ENCODE measurements at places on chromosomes 2 and 18. TPM values are rescaled to one million over a fixed set of nuclear protein-coding genes. Genes with fewer than 3 reads are reported as not detected.

RAB6C gene
- 0.11 TPM for total RNA-seq

ANTXR1 gene
- 10.9 TPM for total RNA-seq

PDCD1 gene
- not detected for total RNA-seq

NLRC4 gene
- total RNA-seq, result 0.38 TPM

ABCG8 gene
- not detected for total RNA-seq

DPP10 gene
- not detected for total RNA-seq

TUBA3E gene
- not detected for total RNA-seq

CLEC4F gene
- not detected for total RNA-seq

DIPK1C gene
- 0.67 TPM for total RNA-seq

GRCh38 chr2:133240491-133241223 lies 327.6 kb downstream of the NCKAP5 start:
- DNase-seq, result no peak
- H3K36me3 ChIP-seq, result no peaks in the 10 kb centered on the region

DNA sequence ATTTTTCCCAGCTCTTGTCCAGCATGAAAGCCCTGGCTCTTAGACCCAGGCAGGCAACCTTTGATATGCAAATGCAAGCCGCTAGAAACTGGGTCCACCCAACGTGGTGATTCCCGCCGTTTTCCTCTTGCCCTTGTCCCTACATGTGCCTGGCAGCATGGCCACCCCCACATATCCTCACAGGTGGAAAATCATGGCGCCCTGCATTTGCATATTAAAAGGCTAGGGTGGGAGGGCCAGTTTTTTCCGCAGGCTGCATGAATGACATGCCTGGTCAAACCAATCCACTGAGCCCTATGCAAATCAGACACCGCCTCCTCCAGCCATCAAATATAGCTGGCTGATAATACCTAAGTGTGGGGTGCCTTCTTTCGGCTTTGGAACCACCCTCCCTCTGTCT lies 1091.8 kb upstream of the NXPH2 start:
- no peak overlapping the region for H3K4me3 ChIP-seq
- no peak for DNase-seq
- H3K27ac ChIP-seq, result no peak overlapping the region
- H3K4me1 ChIP-seq, result no peaks in the 10 kb centered on the region
- no peaks in the 10 kb centered on the region for H3K27me3 ChIP-seq

- H3K36me3 ChIP-seq, result no peaks in the 10 kb centered on the region
- H3K4me3 ChIP-seq, result no peak overlapping the region
- no peaks in the 10 kb centered on the region for H3K27me3 ChIP-seq
- no peaks in the 10 kb centered on the region for H3K4me1 ChIP-seq
Observed at GRCh38 chr2:129203331-129203730, 776.1 kb upstream of the RAB6C start.

- H3K27ac ChIP-seq, result no peak overlapping the region
- no peak overlapping the region for H3K4me3 ChIP-seq
- no peaks in the 10 kb centered on the region for H3K4me1 ChIP-seq
Observed at GRCh38 chr2:960061-960736, 9.6 kb downstream of the SNTG2 start.

- H3K27me3 ChIP-seq, result no peaks in the 10 kb centered on the region
- peaks cover 7% of the 10 kb centered on the region for H3K36me3 ChIP-seq
- H3K27ac ChIP-seq, result no peak overlapping the region
- H3K4me1 ChIP-seq, result peaks cover 5% of the 10 kb centered on the region
- no peak for DNase-seq
- no peak overlapping the region for H3K4me3 ChIP-seq
Observed at GRCh38 chr2:53913721-53914120, 54.0 kb upstream of the GPR75 start.

- H3K36me3 ChIP-seq, result no peaks in the 10 kb centered on the region
Observed at GRCh38 chr18:63409301-63409700, 13.0 kb downstream of the VPS4B start.

GRCh38 chr2:18106841-18107240 lies 228.4 kb downstream of the KCNS3 start:
- H3K27me3 ChIP-seq, result no peaks in the 10 kb centered on the region
- H3K4me3 ChIP-seq, result no peak overlapping the region
- no peak overlapping the region for H3K27ac ChIP-seq
- H3K36me3 ChIP-seq, result no peaks in the 10 kb centered on the region

DNA sequence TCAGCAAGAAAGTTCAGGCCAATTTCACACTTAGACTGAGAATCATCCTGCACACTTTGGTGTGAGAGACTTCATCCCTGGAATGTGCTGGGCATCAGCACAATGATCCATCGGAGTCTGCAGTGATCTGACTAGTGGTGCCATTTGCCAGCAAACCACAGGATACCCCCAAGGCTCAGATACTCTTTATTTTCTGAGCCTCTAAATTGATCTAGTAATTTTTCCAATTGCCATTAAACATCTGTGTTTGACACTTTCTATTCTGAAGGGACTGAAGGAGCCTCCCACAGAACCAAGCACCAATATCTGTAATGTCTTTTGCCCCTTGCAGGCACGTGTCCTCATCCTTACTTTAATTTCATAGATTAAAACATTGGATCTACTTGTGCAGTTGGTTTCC lies 485.3 kb upstream of the SMIM21 start:
- H3K4me1 ChIP-seq, result no peaks in the 10 kb centered on the region
- H3K27me3 ChIP-seq, result no peaks in the 10 kb centered on the region
- H3K4me3 ChIP-seq, result no peak overlapping the region
- H3K27ac ChIP-seq, result no peak overlapping the region
- DNase-seq, result no peak

DNA sequence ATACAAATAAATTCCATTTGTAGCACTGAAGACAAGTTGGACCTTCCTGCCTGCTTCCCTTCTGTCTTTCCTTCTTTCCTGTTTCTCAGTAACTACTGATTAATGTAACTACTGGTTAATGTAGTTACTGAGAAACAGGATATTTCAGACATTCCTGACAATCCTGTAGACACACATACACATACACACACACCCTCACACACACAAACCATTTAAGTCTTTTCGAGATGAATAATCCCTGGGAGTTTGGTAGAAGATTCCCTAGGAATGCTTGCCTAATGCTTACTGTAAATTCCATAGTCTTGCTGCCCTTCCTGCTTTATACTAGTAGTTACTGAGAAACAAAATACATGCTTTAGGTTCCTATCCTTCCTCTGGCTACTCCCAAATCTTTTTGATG lies 83.9 kb downstream of the PIK3C3 start:
- no peaks in the 10 kb centered on the region for H3K27me3 ChIP-seq
- H3K4me1 ChIP-seq, result no peaks in the 10 kb centered on the region
- no peak overlapping the region for H3K4me3 ChIP-seq
- no peak overlapping the region for H3K27ac ChIP-seq
- H3K36me3 ChIP-seq, result no peaks in the 10 kb centered on the region

- no peak overlapping the region for H3K4me3 ChIP-seq
- no peak for DNase-seq
- H3K27me3 ChIP-seq, result no peaks in the 10 kb centered on the region
- H3K4me1 ChIP-seq, result peaks cover 28% of the 10 kb centered on the region
- peak overlapping the region; percentile 69 for H3K27ac ChIP-seq
- H3K36me3 ChIP-seq, result no peaks in the 10 kb centered on the region
Observed at GRCh38 chr2:167733747-167734146, 513.6 kb downstream of the STK39 start.

- H3K36me3 ChIP-seq, result no peaks in the 10 kb centered on the region
- peaks cover 16% of the 10 kb centered on the region for H3K27me3 ChIP-seq
- H3K4me3 ChIP-seq, result no peak overlapping the region
- no peak for DNase-seq
- no peak overlapping the region for H3K27ac ChIP-seq
- H3K4me1 ChIP-seq, result no peaks in the 10 kb centered on the region
Observed at GRCh38 chr2:238974501-238975166, 126.7 kb downstream of the TWIST2 start.

GRCh38 chr2:99139003-99139402 lies 2.5 kb upstream of the C2orf15 start:
- no peaks in the 10 kb centered on the region for H3K36me3 ChIP-seq
- no peak overlapping the region for H3K27ac ChIP-seq
- no peak for DNase-seq

- no peaks in the 10 kb centered on the region for H3K36me3 ChIP-seq
- H3K27me3 ChIP-seq, result no peaks in the 10 kb centered on the region
- DNase-seq, result no peak
Observed at GRCh38 chr2:158893474-158893873, 75.0 kb upstream of the TANC1 start.

GRCh38 chr2:44168681-44169154 lies at the start of gene PPM1B:
Gene PPM1B, plus strand, starts transcription at chr2:44168875. Its CDS starts 32,325 bp downstream, at chr2:44201200.
- peak within 1 kb of the TSS; percentile 98 for H3K27ac ChIP-seq
- H3K27me3 ChIP-seq, result no peaks in the 10 kb centered on the region
- peak; percentile 99 for DNase-seq
- H3K36me3 ChIP-seq, result no peaks in the 10 kb centered on the region

- H3K27ac ChIP-seq, result no peak overlapping the region
- no peak overlapping the region for H3K4me3 ChIP-seq
- H3K36me3 ChIP-seq, result no peaks in the 10 kb centered on the region
- H3K27me3 ChIP-seq, result no peaks in the 10 kb centered on the region
Observed at GRCh38 chr2:150939087-150939486, 322.6 kb downstream of the RBM43 start.

- no peak overlapping the region for H3K27ac ChIP-seq
- no peak overlapping the region for H3K4me3 ChIP-seq
- H3K4me1 ChIP-seq, result no peaks in the 10 kb centered on the region
- no peaks in the 10 kb centered on the region for H3K27me3 ChIP-seq
- H3K36me3 ChIP-seq, result no peaks in the 10 kb centered on the region
- no peak for DNase-seq
Observed at GRCh38 chr2:23843051-23843976, 83.6 kb downstream of the ATAD2B start.

DNA sequence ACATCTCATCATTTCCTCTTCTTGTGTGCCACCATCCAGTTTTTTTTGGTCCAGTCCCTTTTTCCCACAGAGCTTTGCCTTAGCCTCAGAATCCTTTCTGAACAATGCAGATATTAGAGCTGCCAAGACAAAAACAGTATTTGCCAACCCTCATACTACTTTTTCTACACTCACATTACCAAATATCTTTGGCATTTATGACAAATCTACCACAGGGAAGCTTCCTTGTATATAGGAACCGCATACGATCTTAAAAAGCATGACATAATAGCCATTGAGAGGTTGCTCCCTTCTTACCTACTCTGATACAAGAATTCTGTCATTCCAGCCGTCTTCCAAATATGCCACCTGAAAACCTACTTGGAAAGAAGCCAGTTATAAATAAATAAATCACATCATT lies 9.4 kb downstream of the ZNF24 start:
- H3K36me3 ChIP-seq, result peaks cover 17% of the 10 kb centered on the region
- H3K4me3 ChIP-seq, result no peak overlapping the region
- peaks cover 20% of the 10 kb centered on the region for H3K4me1 ChIP-seq
- H3K27ac ChIP-seq, result no peak overlapping the region

- H3K27me3 ChIP-seq, result no peaks in the 10 kb centered on the region
- H3K36me3 ChIP-seq, result peaks cover under 1% of the 10 kb centered on the region
- H3K27ac ChIP-seq, result no peak overlapping the region
- DNase-seq, result no peak
- H3K4me3 ChIP-seq, result no peak overlapping the region
Observed at GRCh38 chr2:156481312-156481711, 45.1 kb downstream of the GPD2 start.

DNA sequence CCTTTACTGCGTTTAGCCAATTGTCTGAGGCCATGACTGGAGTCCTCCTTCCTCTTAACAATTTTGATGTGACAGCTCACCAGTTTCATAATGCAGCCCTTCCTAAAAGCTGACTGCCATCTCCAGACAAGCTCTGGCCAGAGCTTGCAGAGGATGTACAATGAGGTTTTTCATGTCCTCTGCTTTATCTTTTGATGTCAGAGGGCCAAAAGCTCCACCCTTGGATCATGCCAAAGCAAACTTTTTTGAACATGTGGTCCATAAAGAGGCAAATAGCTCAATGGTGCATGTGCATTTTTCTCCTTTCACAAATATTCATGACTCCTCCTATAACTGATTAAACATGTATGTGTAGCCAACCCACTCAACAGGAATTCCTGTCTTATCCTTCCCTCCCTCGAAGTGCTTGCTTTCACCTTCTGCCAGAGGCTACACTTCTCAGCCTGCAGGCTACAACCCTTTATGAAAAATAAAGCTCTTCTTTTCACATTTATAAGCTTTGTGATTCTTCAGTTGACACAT lies 266.2 kb downstream of the FBXO15 start:
- no peaks in the 10 kb centered on the region for H3K36me3 ChIP-seq
- no peak for DNase-seq
- H3K27me3 ChIP-seq, result no peaks in the 10 kb centered on the region
- H3K4me1 ChIP-seq, result no peaks in the 10 kb centered on the region
- no peak overlapping the region for H3K27ac ChIP-seq
- H3K4me3 ChIP-seq, result no peak overlapping the region

- no peaks in the 10 kb centered on the region for H3K27me3 ChIP-seq
- H3K36me3 ChIP-seq, result no peaks in the 10 kb centered on the region
- no peak overlapping the region for H3K4me3 ChIP-seq
- DNase-seq, result no peak
- H3K27ac ChIP-seq, result no peak overlapping the region
Observed at GRCh38 chr2:21590026-21590690, 466.4 kb downstream of the TDRD15 start.

DNA sequence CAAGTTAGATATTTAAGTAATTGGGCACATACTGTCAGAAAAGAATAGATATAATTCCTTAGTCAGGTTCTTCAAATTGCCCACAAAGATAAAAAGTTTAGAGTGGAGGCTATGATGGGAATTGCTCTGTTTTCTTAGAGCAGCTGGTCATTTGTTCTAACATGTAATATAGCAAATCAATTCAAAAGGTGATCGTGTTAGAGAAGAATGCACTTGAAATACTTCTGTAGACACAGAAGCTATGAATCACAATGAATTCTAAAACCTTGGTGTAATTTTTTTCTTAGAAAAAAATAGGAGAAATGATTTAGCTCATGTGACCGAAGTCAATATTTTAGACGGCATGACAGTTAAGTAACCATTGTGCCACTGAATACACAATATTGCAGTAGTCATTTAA lies 918.1 kb upstream of the LRATD1 start:
- no peak overlapping the region for H3K27ac ChIP-seq
- H3K4me1 ChIP-seq, result no peaks in the 10 kb centered on the region
- no peaks in the 10 kb centered on the region for H3K36me3 ChIP-seq
- no peaks in the 10 kb centered on the region for H3K27me3 ChIP-seq
- no peak overlapping the region for H3K4me3 ChIP-seq

GRCh38 chr2:17122887-17123501 lies 395.2 kb downstream of the RAD51AP2 start:
- H3K27ac ChIP-seq, result no peak overlapping the region
- DNase-seq, result no peak
- no peak overlapping the region for H3K4me3 ChIP-seq
- H3K4me1 ChIP-seq, result no peaks in the 10 kb centered on the region
- no peaks in the 10 kb centered on the region for H3K36me3 ChIP-seq
